ENCODE measurements at places on chromosomes 2 and 18. TPM values are rescaled to one million over a fixed set of nuclear protein-coding genes. Genes with fewer than 3 reads are reported as not detected.

GRCh38 chr18:74248189-74248588 lies 43.6 kb downstream of the CYB5A start:
- no peak for DNase-seq

DNA sequence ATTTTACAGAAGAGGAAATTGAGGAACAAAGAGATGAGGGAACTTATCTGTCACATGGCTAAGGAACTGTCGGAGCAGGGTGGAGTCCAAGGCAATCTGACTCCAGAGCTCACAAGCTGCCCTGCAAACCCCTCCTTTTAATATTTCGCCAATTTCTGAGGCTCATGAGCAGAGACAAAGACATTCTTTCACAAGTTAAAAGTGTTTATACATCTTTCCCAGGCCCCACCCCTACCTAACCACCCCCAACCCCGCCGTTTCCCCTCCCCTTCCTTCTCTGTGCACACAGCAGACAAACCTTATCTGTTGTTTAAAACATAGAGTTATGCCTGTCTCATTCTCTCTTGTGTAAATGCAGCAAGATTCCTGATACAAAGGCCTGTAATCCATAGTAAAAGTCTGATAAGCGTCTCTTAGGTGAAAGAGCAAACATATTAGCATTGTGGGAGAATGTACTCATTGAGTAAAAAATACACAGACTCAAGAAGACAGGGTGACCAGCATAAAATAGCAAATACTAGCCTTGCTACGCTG lies 44.3 kb downstream of the EPHA4 start:
- peak; percentile 67 for DNase-seq

GRCh38 chr2:232750135-232750671 lies 26.2 kb downstream of the KCNJ13 start:
- DNase-seq, result no peak

DNA sequence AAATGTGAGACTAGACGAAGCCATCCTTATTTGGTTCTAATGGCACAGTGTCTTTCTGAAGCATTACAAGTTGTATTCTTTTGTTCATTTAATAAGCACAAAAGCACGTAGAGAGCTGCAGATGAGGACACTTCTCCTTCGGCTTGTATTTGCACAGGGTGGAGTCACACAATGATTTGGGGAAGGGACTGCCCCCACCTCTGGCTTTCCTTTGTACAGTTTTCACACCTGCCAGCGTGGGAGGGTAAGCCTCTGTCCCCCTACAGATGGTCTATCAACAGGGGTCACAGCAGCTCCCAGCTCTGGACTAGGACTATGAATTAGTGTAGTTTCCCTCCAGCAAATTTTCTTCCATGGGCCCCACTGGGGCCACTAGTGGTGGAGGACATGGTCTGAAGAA lies 108.2 kb upstream of the KLHL14 start:
- no peak for DNase-seq

- DNase-seq, result no peak
These were observed 5.3 kb upstream of the CRYBA2 start for GRCh38 chr2:218998414-218999002.

DNA sequence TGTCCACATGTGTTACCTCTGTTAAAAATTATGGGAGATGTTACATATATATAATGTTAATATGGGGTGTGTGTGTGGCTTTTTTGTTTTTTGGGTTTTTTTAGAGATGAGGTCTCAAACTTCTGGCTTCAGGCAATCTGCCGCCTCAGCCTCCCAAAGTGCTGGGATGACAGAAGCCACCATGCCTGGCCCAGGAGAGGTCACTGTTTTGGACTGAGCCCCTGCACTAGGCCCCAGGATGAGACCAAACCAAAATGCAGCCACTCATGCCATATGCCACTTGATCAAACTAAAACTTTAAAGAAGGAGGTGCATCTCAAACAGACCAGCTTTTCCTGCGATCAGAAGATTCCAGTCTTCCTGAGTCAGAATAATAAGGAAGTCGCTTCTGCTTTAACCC lies 2.5 kb downstream of the ADI1 start:
- no peak for DNase-seq

GRCh38 chr18:25962176-25962575 lies 128.2 kb downstream of the SS18 start:
- DNase-seq, result no peak

DNA sequence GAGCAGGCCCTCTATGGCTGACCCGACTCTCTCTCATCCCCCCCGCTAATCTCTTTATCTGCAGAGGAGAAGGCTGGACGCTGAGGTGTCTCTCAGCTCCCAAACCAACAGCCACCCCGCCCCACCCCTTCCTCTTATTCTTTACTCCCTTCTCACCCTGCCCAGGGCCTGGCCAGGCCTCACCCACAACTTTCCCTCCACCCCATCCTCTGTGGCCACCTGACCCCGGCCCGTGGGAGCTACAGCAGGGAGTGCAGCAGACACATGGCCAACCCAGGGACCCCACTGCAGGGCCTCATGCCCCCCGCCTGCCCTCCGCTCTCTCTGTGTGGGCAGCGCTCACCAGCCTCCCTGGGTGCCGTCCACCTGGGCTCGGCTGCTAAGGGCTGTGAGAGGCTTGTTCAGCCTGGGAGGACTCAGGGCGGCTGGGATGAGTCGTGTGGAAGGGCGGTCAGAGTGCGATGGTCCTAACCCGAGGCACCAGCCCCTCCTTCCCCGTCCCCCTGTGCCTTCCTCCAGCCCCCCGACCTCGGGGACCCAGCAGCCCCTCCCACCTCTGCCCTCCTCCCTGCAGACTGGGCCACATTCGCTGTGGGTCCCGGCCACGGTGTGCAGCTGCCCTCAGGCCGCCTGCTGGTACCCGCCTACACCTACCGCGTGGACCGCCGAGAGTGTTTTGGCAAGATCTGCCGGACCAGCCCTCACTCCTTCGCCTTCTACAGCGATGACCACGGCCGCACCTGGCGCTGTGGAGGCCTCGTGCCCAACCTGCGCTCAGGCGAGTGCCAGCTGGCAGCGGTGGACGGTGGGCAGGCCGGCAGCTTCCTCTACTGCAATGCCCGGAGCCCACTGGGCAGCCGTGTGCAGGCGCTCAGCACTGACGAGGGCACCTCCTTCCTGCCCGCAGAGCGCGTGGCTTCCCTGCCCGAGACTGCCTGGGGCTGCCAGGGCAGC lies 6.8 kb downstream of the NEU4 start:
- no peak for DNase-seq

DNA sequence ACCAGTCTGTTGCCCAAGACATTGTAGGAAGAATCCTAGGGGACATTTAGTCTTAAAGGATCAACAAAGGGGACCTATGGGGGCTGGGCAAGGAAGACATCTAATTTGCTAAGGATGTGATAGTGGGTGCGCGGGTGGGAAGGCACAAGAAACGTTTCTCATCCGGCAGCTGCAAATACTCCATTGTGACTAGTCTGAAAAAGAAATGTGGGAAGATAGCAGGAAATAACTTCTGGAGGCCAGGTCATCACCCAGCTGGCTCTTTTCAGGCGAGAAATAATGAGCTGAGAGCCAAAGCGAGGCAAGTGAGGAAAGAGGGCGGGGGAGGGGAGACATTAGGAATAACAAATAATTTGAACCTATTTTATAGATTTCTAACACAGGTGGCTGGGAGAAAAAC lies 70.3 kb upstream of the NCK2 start:
- no peak for DNase-seq

DNA sequence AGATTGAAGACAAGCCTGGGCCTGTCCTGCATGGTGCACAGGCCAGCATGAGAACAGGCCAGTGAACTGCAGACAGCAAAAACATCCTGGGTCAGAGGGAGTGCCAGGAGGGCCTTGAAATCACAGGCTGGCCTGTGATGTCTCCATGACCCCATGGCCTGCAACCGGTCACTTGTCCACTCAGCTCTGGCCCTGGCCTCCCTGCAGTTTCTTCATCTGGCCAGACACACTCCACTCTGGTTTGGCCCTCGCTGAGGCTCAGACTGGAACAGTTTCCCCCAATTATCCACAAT lies 12.6 kb downstream of the CYRIA start:
- no peak for DNase-seq

Gene SETBP1
- 21.2 TPM for total RNA-seq

Gene AQP12B
- total RNA-seq, result 0.85 TPM

Gene LRATD1
- total RNA-seq, result 160 TPM

Gene R3HDM1
- 19.0 TPM for total RNA-seq

Gene NT5C1B
- total RNA-seq, result not detected

Gene POTEJ
- total RNA-seq, result 0.15 TPM

Gene AKAIN1
- not detected for total RNA-seq

Gene REG3G
- not detected for total RNA-seq

Measured in left colon (tissue), 2 donors.